Fibroblast of skin of left quadriceps (primary cell): ENCODE measurements at places on chromosomes 2 and 18.

- no peak for DNase-seq
Measured at GRCh38 chr2:69026691-69027459, 13.9 kb downstream of the ANTXR1 start.

- DNase-seq: no peak
Measured at GRCh38 chr18:23336101-23336500, 117.0 kb upstream of the RIOK3 start.

- DNase-seq: no peak
Measured at GRCh38 chr2:18464913-18465312, 95.5 kb downstream of the RDH14 start.

GRCh38 chr18:12287131-12287681, 20.8 kb upstream of the TUBB6 start:
- no peak for DNase-seq

DNA sequence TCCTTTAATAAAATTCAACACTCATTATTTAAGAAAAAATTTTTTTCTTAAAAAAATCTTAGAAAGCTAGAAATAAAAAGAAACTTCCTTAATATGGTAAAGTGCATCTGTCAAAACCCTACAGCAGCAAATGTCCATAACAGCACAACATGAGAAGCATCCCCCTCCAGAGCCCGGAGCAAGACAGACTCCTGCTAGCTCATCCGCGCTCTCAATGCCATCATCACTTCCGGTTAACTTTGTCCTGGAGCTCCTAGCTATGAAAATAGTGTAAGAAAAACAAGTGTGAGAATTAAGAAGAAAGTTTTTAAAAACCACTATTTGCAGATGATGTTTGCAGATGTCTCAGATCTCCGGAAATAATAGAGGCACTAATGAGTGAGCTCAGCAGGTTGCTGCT, 103.1 kb downstream of the TEX51 start:
- DNase-seq: no peak

- DNase-seq: no peak
Measured at GRCh38 chr2:78237704-78238103, 715.5 kb upstream of the LRRTM4 start.

DNA sequence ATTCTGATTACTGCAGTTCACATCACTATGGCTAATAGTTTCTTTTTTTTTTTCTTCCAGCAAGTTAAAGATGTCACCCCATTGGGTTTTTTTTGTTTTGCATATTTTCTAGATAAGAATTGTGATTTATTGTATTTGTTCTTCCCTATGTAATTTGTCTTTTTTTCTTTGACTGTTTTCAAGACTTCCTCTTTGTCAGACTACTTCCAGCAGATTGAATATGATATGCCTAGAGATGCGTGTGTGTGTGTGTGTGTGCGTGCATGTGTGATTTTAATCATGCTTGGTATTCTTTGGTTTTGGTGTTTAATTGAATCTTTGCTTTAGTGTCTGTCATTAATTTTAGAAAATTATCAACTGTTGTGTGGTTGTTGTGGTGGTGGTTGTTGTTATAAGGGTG, 166.7 kb upstream of the SLC39A10 start:
- DNase-seq: no peak

DNA sequence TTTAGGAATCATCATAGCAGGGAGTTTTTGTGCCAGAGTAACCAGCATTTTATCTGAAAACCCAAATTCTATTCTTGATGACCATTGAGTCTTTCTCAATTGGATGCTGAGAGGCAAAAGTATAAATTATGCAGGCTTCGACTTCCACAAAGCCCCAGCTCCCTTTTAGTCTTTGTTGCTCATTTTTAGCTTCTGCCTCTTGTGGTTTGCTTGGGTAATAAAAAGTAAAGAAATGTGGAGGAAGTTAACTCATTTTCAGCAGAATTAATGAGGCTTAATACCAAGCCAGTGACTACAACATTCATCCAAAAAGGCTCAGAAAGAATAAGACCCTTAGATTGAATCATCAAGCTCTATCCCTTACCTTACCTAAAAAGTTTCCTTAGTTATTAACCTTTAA, 18.6 kb downstream of the ERMN start:
- peak; percentile 45 for DNase-seq

DNA sequence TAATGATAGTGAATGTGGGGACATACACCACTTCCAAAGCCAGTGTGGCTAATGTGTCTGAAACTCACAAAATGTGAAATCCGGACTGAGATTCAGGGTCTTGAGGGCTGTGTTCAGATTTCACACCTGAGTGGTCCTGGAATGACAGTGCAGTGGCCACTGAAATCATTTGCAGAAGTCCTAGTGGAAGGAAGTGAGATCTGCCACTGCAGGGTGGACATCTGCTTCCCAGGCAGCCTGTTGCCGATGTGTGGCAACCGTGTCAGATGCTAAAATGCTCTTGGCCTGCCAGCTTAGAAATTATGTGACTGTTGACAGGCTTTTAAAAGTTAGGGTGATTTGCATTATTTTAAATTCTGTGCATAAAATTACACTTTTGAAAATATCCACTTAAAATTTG, 77.8 kb upstream of the TMEM200C start:
- DNase-seq: no peak

DNA sequence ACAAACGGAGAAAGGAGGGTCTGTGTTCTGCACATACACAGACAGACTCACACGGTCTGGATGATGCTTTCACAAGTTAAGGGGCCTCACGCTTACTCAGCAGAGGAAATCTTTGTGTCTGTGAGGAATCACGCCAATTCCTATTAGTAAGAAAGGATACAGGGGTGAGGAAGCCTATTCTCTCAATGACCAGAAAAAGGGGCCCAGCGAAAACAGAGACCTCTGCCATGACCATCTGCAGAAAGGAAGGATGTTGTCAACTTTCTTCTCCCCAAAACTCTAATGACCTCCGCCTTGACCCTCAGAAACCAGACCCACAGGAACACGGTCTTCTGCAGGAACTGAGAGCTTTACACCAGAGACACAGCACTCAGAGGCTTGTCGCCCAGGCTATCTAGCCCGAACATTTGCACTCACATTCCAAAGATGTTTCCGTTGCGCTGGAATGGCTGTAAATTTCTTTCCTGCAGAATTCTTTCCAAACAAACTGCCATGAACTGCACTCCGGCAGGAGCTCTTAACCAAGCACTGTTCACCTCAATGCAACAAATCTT, 186.3 kb downstream of the TCF4 start:
- DNase-seq: peak; percentile 89

- DNase-seq: peak; percentile 21
Measured at GRCh38 chr2:170842785-170843184, 26.1 kb downstream of the GAD1 start.

DNA sequence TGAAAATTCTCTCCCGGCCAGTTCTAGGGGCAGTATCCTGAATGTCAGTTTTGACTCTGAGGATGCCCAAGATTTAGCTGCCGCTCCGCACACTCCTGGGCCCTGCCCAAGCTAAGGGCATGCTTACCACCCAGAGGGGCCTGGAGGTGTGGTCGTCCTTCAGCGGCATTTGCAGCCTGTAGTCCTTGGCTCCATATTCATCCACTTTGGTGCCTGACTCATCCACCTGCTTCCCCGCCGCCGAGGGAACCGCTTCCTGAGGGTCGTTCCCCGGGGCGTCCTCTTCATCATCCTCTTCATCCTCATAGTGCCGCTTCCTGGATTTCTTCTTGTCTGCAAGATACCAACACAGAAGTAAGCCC, 577 bp downstream of the ERCC3 start:
- no peak for DNase-seq

DNA sequence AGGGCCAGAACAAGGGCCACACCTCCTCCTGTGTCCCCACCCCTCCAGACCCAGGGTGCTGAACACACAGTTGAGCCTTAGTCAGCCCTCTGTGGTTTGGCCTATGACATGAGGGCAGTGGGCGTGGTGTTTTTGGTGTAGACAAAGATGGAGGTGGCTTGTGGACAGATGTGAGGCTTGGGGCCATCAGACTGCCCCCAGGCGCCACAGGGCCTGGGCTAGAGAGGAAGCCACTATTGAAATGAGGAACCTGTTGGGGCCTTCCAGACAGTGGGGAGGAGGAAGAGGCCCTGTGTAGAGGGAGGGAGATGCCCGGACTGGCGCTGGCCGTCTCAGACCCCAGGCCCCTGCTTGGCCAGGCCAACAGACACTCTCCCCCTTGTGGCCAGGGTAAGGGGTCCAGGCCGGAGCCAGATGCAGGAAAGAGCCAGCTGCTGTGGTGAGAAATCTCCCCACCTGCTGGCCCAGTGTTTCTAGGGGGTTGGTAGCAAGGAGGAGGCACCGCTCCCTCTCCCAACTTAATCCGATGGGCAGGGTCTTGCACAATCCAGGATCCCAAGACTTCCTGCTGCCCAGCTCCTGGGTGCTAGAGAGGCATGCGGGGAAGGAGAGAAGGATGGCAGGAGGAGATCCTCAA, 53.8 kb downstream of the SMAD7 start:
- DNase-seq: no peak

DNA sequence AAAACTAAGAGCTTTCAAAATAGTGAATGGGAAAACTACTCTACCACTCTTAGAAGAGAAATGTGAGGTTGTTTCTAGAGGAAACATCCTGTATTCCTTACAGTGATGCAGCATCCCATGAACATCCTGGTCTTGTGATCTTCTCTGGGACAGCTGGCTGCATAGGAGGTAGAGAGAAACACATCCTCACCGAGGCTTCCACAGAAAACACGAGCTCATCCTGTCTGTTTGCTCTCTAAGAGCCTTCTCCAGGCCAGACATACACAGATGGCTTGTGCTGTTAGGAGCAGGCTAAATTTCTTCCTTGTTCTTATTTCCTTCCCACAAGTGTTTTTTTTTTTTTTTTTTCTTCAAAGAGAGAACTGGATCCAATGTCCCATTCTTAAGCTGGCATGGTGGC, 14.7 kb upstream of the FZD7 start:
- DNase-seq: no peak

DNA sequence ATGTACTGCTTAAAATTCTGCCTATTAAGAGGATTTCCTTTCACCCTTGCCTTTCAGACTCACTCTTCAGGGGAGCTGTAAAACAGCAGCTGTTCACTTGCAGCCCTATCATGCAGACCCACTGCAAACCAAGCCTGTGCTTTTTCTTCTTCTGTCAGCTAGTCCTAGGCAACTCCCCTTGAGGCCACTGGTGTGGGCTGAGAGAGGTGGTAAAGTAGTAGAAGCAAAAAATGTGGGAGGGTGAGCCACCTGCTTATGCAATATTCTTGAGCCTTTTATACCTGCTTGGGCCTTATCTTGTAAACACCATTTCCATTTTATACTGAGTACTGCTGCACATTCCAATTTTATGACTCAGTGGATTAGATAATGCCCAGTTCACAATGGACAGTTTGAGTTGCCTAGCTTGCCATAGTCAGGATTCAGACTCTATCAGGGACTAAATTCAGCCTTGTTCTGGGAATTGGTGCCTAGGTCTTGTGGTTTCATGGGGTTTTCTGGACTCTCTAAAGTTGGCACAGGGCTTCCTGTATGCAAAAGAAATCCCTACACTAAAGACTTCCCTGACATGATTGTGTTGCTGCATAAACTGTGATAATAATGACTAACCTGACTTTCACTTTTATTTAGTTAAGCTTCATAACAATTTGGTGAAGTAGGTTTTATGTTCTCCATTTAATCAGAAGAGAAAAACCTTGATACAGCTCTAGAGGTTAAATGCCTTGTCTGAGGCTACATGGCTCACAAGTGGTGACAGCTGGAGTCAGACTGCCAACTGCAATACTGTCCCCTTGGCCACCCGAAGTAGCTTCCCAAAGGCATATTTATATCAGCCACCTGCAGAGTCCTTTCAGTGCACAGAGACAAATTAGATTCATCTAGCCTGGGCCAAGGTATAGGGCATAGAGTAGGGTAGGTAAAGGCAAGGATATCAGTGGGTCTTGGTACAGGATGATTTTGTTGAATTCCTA, 47.4 kb upstream of the KDM3A start:
- DNase-seq: no peak

GRCh38 chr2:147049957-147050356, 794.9 kb upstream of the ACVR2A start:
- DNase-seq: no peak

DNA sequence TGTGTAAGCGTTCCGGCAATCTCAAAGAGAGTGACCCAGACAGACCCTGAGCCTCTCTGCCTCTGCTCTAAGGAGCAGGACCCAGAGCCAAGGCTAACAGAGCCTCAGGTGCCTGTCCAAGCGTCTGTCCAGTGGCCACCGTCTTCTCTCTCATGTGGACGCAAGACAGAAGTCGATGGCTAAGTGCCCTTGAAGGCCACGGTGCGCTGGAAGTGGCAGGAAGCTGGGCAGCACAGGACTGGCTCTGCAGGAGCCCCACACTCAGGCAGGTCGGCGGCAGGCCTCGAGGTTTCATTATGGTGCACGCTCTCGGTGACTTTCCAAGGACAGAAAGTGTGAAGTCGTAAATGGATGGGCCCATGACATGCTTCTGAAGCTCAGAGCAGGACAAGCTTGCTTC, 49.1 kb downstream of the HDAC4 start:
- DNase-seq: no peak

DNA sequence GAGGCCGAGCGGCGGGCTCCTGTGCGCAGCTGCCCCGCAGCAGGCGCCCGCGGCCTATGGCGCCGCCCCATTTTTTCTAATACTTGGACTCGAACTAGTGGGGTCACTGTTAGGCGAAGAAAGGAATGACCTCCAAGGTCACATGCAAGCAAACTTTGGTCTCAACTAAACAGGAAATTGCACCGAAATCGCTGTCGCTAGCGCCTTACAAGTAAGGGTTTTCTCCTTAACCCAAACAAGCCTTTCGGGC, 339 bp downstream of the ACAA2 start:
- no peak for DNase-seq

GRCh38 chr2:173050684-173051083, 25.0 kb upstream of the MAP3K20 start:
- no peak for DNase-seq

GRCh38 chr18:39191931-39192330, 1626.3 kb upstream of the CELF4 start:
- DNase-seq: no peak

DNA sequence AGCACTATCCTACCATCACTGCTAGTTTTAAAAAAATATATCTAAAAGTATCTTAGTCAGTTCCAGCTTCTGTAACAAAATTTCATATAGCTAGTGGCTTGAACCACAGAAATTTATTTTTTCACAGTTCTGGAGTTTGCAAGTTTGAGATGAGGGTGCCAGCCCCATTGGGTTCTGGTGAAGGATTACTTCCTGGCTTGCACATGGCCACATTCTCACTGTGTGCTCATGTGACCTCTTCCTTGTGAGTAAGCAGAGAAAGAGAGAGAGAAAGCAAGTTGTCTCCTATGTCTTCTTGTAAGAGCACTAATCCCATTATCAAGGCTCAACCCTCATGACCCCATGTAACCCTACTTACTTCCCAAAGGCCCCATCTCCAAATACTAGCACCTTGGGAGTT, 158.9 kb downstream of the DOK6 start:
- DNase-seq: no peak

DNA sequence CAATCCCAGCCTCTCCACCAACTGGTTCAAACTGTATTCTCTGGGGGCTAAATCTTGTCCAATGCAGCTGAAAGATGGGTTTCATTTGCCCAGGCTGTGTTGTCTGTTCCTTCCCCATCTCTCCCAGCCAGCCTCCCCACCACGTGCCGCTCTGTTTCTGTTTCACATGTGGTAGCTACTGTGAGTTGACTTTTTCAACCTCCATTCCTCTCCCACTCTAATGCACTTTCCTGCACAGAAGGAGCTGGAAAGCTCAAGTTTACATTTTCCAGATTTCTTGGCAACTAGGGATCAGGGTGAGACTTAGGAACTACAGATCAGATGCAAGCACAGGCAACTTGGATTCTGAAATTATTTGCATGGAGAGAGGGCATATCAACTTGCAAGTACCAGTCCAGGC, 19.0 kb upstream of the NPAS2 start:
- DNase-seq: no peak

- DNase-seq: peak; percentile 21
Measured at GRCh38 chr2:55585451-55586080, 31.9 kb downstream of the PPP4R3B start.

- DNase-seq: no peak
Measured at GRCh38 chr18:69408522-69408921, 7.8 kb downstream of the DOK6 start.
